AG04449 (cell line): ENCODE measurements at places on chromosomes 5 and 9.

- DNase-seq, result peak; percentile 9
Observed at GRCh38 chr9:74887041-74887980, at the start of gene TRPM6. Gene TRPM6, minus strand, starts transcription at chr9:74887921. Its CDS starts 65 bp downstream, at chr9:74887856.

- no peak for DNase-seq
Observed at GRCh38 chr5:24245821-24246220, 399.0 kb downstream of the CDH10 start.

GRCh38 chr5:151628112-151628823 is 37.1 kb upstream of the FAT2 start:
- DNase-seq, result peak; percentile 21

DNA sequence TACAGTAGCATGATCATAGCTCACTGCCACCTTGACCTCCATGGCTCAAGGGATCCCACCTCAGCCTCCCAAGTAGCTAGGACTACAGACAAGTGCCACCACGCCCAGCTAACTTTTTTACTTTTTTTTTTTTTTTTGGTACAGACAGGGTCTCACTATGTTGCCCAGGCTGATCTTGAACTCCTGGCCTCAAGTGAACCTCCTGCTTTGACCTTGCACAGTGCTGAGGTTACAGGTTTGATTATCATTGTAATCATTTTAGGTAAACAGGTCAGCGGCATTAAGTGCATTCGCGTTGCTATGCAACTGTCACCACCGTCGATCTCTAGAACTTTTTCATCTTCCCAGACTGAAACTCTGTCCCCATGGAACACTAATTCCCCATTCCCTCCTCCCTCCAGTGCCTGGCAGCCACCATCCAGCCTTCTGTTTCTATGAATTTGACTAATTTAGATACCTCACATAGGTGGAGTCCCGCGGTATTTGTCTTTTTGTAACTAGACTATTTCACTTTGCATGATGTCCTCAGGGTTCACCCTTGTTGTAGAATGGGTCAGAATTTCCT is 5.8 kb upstream of the CARD19 start:
- no peak for DNase-seq

- no peak for DNase-seq
Observed at GRCh38 chr5:134113363-134113889, 1.1 kb upstream of the TCF7 start.

DNA sequence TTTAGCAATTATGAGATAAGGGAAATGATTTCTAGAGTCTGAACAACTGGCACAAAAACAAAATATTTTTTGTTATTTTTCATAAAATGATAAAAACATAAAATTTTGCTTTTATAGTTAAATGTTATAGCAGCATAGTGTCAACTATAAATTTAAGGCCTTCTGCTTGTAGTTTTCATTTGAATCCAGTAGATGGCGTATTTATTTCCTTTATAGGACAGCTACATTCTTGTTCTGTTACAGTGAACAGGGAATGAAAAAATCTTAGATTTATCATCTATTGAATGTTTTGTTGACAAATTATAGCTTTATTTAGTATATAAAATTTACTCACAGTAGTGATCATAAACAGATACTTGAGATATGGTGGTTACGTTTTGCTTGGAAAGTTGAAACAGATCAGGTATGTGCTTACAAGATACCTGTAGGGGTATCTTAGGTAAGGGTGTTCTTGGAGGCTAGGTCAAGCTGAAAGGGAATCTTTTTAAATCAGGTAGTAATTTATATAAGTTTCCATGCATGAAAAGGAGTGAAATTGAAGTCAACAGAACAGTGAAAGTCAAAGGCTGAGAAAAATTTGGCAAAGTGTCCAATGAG is 239.3 kb upstream of the GRIN3A start:
- no peak for DNase-seq

- no peak for DNase-seq
Observed at GRCh38 chr9:107667231-107668070, 177.9 kb upstream of the KLF4 start.

- DNase-seq, result no peak
Observed at GRCh38 chr9:29773676-29774075, 2200.4 kb upstream of the C9orf72 start.

DNA sequence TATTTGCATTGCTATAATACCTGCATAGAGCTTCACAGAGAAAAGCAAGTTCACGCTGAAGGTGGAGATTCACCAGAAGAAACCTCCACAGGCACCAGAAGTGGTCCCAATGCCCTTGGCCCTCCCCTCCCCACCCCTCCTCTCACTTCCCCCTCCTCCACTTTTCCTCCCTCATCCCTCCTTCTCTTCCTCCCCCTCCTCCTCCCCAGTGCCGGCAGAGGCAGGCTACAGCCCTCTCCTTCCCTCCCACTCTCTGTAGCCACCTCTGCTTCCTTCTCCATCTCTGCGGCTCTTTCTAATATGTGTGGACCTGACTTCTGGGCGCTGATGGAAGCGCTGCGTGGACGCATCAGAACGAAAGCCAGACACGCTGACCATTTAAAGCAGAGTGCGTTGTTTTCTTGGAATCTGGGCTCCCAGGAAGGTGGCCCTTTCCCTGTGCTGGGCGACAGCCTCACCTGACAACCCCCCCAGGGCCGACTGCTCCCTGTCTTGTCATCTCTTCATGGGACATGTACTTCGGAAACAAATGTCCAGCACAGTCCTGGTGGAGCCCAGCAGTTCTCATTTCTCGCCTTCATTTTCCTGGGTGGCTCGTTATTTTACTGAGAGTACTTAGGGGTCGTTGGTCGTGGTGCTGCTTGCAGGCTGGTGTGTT is 29.5 kb downstream of the NDUFS6 start:
- DNase-seq, result no peak
